ENCODE measurements at places on chromosomes 2 and 18.

DNA sequence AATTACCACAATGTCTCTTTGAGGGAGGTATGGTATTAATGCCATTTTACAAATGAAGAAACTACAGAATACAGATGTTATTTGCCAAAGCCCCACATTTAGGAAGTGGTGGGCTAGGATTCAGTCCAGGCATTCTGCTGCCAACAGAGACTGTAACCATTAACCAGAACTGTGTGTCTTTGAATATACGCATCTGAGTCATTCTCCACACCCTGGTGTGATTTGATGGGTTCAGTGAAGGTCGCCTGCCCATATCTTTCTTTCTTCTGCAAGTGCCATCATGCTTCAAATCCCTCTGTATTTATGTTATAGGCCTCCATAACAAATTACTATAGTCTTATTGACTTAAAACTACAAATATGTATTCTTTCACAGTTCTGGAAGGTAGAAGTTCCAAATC lies 479.0 kb upstream of the DCC start:
- DNase-seq = no peak

DNA sequence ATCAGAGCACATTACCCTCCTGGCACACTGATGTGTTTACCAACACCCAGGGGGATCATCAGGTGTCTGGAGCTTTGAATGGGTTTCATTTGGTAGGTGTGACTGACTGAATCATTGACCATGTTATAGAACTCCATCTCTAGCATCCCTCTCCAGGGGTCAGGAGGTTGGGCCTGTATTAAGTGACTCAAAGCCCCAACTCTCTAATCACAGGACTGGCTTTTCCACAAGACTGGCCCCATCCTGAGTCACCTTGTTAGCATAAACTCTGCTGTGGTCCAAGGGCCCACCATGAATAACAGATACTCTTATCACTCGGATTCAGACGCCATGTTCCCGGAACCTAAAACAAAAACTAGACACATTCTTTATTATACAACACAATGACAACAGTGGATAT lies 125.9 kb upstream of the NDUFV2 start:
- DNase-seq = no peak

GRCh38 chr2:76667821-76668271 lies 854.3 kb downstream of the LRRTM4 start:
- DNase-seq = no peak

DNA sequence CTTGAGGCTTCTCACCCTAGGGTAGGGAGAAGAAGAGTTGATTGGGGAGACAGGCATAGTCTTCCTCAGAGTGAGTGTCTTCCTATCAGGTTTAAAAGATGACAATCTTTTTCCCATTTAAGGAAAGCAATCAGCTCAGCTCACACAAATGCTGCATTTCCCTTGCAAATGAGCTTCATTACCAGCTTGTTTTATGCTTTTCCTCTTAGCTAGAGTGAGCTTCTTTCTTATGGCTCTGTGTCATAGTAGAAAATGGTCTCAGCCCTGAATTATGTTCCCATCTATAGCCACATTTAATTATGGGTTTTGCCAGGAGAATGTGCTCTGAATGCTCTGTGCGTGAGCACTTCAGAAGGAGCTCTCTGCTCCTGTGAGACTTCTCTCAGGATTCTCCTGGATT lies 112.8 kb upstream of the NCK2 start:
- DNase-seq = no peak

GRCh38 chr2:4895371-4895770 lies 796.8 kb upstream of the SOX11 start:
- DNase-seq = no peak

DNA sequence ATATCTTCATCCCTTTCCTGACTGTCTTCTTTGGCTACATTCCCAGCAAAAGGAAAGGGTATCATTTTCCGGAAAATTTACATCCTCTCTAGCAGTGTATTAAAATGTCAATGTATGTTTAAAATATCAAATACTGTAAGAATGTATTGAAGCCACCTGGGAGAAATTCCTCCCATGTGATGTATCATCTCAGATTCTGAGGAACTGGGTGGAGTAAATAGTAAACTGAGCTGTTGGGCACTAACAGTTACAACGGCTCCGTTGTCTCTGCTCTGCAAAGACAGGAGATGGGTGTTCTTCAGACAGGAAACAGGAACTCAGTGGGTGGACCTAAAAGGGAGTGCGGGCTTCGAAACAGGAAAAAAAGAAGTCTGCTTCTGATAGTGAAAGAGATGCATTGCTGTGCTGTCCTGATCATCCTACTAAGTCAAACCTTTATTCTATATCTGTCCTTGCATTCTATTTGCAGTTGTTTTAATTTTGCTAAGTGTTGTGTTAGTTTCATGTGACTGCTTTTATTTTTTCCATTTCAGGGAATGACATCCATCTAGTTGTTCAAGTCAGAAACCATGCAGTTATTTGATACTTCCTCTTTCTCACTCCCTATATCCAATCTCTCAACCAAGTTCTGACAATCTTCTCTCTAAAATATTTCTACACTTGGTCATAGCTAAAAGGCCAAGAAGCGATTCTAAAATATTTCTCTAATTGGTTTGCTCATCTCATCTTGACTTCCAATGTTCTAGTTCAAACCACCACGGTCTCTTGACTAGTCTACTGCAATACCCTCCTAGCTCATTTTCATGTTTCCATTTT lies 19.4 kb downstream of the DOK1 start:
- peak; percentile 83 for DNase-seq

- DNase-seq = peak; percentile 65
These were observed 218.1 kb downstream of the WDR7 start for GRCh38 chr18:56869189-56869777.

GRCh38 chr2:75646090-75646582 lies 447 bp upstream of the MRPL19 start:
- no peak for DNase-seq

DNA sequence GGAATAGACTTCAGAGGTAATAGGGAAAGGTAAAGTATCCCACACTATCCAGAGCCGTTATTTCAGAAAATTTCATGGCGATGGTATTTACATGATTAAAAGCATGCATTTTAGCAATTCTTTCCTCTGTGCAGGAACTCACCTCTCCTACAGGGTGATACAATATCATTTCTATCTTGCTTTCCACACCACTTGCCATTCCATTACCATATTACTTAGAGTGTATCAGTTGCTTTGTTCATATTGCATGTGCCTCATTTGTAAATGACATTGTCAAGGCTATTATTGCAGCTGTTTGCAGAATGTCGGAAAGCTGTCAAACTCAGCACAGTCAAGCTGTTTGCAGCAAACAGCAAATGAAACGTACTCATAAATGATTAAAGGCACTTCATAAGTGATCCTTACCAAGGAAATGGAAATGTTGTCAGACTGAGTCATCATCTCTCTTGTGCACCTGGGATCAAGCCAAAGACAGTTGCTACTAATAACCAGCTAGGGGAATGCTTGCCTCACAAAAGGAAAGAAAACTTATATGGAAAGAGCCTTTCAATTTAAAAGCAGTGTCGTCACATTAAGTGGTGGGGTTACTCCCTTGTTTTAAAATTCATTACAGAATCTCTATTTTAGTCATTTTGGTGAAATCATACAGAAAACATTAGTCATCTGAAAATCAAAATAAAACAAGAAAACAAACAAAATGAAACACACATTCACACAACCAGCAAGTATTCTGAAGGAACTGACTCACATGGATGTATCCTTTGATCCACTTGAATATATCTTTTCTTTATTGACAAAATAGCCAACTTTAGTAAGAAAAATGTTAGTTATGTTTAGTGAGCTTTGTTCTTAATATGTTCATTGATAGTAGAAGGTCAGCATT lies 1064.1 kb upstream of the CNTNAP5 start:
- DNase-seq = no peak

GRCh38 chr2:151052850-151053660 lies 208.6 kb downstream of the RBM43 start:
- no peak for DNase-seq

All from activated CD4-positive, alpha-beta T cell treated with anti-CD3 and anti-CD28 coated beads, Interleukin-2, amount 10 ng/mL, durations not matched to agents 24 days and 14 days (primary cell).